ENCODE measurements at places on chromosomes 7 and 10. TPM values are rescaled to one million over a fixed set of nuclear protein-coding genes. Genes with fewer than 3 reads are reported as not detected.

The HTR5A gene
- not detected for total RNA-seq

The ARHGAP22 gene
- 8.2 TPM for total RNA-seq

The FAM25G gene
- not detected for total RNA-seq

The ARMC3 gene
- total RNA-seq, result 0.31 TPM

The INTS1 gene
- total RNA-seq, result 45.3 TPM

The PAX2 gene
- total RNA-seq, result 0.07 TPM

The MOGAT3 gene
- total RNA-seq, result not detected

The RPP30 gene
- 114 TPM for total RNA-seq

The ST8SIA6 gene
- 1.00 TPM for total RNA-seq

The CCL26 gene
- total RNA-seq, result 1.7 TPM

The GPRIN2 gene
- total RNA-seq, result not detected

The LRRN3 gene
- not detected for total RNA-seq

The REPIN1 gene
- 237 TPM for total RNA-seq

The SLC13A4 gene
- total RNA-seq, result not detected

The DNAJB12 gene
- 34.6 TPM for total RNA-seq

The STEAP1 gene
- 0.83 TPM for total RNA-seq

The C10orf53 gene
- total RNA-seq, result not detected

The FAM180A gene
- total RNA-seq, result not detected

The TAS2R5 gene
- total RNA-seq, result 0.10 TPM

The KCNMA1 gene
- total RNA-seq, result 50.7 TPM

The CFAP43 gene
- total RNA-seq, result 0.07 TPM

The CDCA7L gene
- total RNA-seq, result 97.8 TPM

The ZP3 gene
- 12.1 TPM for total RNA-seq

The CHAT gene
- not detected for total RNA-seq

The OR6V1 gene
- total RNA-seq, result not detected

The PDK4 gene
- total RNA-seq, result 0.07 TPM

The OR2F2 gene
- total RNA-seq, result not detected

The ELFN1 gene
- total RNA-seq, result 5.3 TPM

The CFAP46 gene
- total RNA-seq, result 1.4 TPM

The MDH2 gene
- 121 TPM for total RNA-seq

The GIMAP6 gene
- total RNA-seq, result not detected

The TFEC gene
- 0.07 TPM for total RNA-seq

The HYAL4 gene
- not detected for total RNA-seq

The GNAT3 gene
- total RNA-seq, result not detected

The HKDC1 gene
- 22.7 TPM for total RNA-seq

The PDZD7 gene
- 2.2 TPM for total RNA-seq

The NPTX2 gene
- total RNA-seq, result not detected

The TRPV5 gene
- total RNA-seq, result not detected

The CLCN1 gene
- not detected for total RNA-seq

The GDF2 gene
- total RNA-seq, result not detected

The SPDYE5 gene
- not detected for total RNA-seq

The FFAR4 gene
- not detected for total RNA-seq

The LEP gene
- total RNA-seq, result not detected

The CD36 gene
- total RNA-seq, result 0.05 TPM

The WEE2 gene
- total RNA-seq, result 0.05 TPM

The DYDC2 gene
- total RNA-seq, result 0.12 TPM

The BTBD16 gene
- total RNA-seq, result not detected

The ZNF777 gene
- total RNA-seq, result 9.7 TPM

The MALRD1 gene
- not detected for total RNA-seq

The AEBP1 gene
- total RNA-seq, result not detected

The PGAM2 gene
- not detected for total RNA-seq

The GCK gene
- not detected for total RNA-seq

The RBP3 gene
- total RNA-seq, result not detected

All from A172 (cell line).